ENCODE measurements at places on chromosomes 2 and 18.

DNA sequence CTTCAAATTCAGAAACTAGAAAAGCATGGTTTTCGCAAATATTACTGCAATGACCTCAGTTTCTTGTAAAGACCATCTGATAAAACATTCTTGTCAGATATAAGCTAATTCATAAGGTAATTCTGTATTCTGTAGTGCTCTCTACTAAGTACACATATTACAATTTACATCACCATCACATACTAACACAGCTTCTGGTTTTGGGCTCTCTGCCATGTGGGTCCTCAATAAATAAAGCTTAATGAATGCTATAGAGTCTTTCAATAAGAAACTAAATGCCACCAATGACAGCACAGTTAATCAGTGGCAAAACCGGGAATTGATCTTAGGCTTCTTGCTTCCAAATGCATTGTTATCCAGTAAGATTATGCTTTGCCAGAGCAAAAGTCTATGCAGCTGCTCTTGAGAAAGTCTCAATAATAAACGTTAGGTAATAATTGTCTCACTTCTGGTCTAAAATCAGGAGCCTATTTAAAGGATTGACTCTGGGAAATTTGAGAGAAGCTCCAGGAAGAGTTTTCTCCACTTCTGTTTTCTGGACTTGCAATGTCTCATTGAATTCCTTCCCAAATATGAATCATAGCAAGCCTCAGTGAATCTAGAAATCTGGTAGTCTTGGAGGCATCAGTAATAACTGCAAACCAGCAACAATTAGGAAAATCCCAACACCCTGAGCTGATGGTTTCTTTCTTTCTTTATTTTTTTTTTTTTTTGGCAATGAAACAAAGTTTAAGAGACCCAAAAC, 67.9 kb upstream of the RAPGEF4 start:
- DNase-seq = no peak

DNA sequence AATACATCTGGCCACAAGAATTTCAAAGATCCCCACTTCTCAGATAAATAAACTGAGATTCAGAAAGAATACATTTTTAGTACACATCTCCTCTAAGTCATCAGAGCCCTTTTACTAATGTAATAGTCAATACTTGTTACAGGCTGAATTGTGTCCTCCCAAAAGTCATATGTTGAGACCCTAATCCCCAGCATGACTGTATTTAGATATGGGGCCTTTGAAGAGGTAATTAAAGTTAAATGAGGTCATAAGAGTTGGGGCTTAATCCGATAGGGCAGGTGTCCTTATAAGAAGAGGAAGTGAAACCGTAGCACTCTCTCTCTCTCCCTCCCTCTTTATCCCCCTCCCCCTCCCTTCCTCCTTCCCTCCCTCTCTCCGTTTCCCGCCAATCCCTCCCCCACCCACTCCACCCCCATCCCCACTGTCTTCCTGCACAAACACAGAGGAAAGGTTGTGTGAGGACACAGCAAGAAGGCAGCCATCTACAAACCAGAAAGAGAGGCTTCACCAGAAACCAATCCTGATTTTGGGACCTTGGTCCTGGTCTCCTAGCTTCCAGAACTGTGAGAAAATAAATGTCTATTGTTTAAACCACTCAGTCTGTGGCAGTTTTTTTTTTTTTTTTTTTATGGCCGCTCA, 66.6 kb upstream of the ZNF397 start:
- no peak for DNase-seq

GRCh38 chr2:231167745-231168459, 30.5 kb upstream of the ARMC9 start:
- DNase-seq = no peak

DNA sequence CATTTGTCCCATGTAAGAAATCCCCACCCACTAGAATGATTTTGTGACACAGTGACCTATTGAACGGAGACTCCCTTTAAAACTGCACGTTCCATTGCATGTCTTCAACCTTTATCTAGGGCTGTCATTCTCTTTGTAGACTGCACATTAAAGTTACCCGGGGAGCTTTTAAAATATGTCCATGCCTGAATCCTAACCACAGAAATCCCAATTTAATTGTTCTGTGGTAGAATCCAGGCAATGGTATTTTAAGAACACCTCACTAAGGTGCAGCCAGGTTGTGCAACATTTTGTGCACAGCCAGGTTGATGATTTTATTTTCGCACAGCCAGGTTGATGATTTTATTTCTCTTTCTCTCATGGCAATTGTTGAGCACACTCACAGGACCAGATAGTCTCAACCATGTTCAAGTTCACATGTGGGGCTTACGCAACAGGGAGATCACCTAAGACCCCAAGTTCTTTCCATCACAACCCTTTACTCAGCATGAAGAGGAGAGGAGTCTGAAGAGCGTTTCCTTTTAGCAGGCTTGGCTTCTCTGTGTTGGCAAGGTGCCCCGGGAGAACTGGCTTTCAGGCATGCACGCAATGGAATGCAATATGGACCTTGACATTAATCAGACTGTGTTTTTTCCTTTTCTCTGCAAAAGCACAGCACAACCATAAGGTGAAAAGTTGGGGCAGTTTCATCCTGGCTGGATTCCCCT, 467.3 kb upstream of the ETAA1 start:
- peak; percentile 87 for DNase-seq

GRCh38 chr18:45761512-45762114, 37.6 kb downstream of the SLC14A1 start:
- no peak for DNase-seq

GRCh38 chr2:218040883-218041282, 28.2 kb upstream of the RUFY4 start:
- DNase-seq = no peak

DNA sequence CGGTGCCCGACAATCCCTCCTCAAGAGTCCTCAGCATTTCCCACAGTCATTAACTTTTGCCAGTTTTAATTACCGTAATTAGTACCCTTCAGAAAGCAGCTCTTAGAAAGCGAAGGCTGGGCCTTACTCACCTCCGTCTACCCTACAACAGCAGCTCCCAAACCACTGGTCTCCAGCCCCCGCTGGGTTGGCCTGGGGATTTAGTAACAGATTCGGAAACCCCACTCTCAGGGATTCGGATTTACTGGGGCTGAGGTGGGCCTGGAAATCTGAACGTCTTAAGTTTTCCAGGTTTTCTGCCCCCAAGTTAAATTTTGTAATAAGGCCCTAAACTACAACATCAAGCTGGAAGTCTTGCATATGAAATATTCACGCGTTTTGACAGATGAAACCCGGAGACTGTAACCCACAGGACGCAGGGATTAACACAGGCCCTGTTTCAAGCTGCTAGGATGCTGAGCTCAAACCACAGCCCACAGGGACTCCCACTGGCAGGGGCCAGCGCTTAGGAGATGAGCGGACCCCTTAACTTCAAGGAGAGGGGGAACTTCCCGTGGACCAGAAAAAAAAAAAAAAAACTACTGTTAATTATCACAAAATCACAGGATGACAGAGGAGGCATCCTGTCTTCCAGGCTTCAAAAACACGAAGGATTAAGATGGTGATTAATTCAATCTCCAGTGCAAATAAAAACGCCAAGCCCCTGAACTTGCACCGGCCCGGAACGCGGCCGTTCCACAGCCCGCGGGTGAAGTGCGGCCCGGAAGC, 985 bp downstream of the ILKAP start:
- DNase-seq = no peak

GRCh38 chr2:223723954-223724411, 113.4 kb downstream of the AP1S3 start:
- no peak for DNase-seq

DNA sequence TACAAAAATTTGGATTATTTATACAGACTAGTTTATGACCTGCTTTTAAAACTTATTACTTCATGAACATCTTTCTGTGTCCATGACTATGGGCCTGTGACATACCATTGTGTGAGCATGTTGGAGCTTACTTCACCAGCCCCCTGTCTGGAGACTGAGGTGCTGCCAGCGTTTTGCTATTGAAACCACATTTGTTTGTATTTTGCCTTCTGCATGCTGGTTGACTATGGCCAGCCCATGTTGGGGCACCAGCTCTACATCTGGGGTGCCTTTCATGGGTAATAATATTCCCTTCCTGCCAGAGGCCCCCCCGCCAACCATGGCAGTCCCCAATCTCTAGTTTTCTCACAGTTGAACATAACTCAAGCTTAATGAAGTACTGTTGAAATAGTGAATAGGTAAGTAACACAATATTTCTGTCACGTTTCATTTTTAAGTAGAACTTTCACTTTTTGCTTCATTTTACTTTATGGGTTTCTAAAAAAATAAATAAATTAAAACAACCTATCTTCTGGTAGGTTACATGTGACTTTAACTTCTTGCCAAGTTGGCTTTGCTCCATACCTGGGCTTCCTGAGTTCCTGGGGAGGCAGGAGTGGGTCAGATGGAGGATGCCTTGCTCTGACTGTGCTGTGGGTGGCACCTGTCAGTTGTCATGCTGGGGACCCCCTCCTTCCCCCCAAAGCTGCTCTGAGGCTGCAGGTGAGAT, 63.9 kb downstream of the DGKD start:
- no peak for DNase-seq

DNA sequence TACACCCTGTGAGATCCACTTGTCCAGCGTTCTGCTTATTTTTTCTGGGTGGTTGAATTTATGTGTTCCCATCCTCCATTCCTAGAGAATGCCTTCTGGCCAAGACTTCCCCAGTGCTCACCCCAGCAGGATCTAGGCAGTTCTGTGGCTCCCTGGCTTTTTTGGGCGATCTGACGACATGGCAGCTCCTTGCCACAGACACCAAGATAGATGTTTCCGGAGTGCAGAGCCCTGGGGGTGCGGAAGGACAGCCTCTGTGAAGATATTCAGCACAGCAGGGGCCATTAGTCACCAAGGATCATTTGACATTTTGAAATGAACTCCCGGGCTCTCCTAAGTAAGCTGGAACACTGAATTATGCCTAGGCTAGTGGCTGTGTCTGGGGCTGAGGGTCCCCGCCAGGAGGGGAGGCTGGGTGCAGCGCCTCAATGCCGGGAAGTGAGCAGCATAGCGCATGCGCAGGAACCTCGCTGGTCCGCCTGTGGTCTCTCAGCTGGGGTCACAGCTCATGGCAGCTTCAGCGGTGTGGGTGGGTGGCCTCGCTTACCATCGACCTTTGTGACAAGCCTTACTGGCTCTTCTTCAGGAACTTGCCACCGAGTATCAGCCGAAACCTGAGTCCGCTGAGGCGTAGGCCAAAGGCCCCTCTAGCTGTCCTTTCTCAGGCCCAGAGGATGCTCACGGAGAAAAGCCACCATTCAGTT, 60.3 kb downstream of the MEX3C start:
- DNase-seq = no peak

GRCh38 chr18:76376668-76377358, 118.2 kb downstream of the ZNF516 start:
- peak; percentile 76 for DNase-seq

DNA sequence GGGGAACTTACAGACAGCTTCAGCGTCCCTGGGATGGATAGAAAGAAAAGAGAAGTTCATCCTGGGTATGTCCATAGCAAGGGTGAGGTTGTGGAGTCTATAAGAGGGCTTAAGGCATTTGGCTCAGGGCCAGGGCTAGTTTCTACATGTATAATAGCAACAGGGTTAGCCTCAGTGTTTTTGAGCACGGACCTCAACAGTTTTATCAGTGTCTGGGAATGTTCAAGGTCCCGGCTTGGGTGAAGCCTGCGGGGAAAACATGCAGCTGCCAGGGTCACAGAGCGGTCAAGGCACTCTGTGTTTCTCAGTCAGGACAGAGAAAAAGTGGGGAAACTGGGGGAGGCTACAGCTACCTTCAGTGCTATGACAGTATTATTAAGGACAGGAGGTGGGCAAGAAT, 427.7 kb upstream of the HS6ST1 start:
- DNase-seq = no peak

DNA sequence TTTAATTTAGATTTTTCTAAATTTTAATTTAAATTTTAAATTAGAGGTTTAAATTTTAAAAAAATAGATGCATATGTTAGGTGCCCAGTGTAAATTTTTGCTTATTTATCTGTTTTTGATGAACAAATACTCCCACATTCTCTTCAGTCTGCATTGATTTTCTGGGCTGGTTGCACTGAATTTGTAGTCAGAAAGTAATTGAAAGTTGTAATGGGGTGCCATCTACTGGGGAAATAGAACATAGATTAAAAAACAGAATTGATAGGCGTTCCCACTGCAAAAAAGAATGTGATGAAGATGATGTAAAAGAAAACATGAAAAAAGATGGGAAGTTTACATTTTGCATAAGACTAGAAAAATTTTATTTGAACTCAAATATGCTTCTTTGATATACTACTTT, 51.7 kb upstream of the CCDC85A start:
- DNase-seq = no peak

- no peak for DNase-seq
Observed at GRCh38 chr18:70058916-70059315, 111.2 kb upstream of the CD226 start.

DNA sequence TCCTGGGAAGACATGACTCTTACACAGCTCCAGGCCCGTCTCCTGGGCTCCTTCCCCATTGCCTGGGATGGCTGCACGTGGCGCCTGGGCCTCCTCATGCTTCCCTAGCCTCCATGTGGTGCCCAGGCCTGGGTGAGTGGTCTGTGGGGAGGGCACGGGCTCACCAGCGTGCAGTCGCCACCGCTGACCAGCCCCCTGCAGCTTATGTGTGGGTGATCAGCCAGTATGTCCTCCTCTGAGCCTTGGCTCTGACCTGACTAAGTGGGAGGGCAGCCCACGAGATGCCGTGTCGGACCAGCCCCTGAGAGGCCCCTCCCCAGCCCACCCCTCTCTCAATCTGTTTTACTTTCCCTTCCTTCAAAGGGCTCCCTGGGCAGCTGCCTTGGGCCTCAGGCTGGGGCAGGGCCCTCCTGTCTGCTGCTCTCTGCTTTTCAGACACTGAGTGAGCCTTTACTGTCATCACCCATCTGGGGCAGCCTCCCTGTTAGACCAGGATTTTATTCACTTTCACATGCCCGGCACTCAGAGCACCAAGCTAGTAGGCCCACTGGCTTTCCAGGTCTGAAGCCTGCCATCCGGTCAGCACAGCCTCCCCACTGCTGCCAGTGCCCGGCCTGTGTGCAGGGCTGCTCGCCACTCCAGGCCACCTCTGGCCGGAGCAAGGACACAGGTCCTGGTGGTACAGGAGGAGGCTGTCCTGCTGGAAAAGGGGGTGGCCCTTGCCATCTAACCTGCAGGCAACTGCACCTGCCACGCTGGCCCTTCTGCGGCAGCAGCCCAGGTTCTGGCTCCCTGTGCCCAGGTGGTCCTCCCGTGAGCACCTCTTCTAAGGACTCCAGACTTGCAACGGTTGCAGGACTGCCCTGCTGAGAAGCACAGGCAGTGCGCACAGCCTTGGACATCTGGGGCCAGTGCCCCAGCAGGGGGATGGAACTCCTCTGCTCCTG, 84.9 kb upstream of the HPCAL1 start:
- no peak for DNase-seq

GRCh38 chr2:118774458-118775133, 72.9 kb downstream of the EN1 start:
- peak; percentile 93 for DNase-seq

GRCh38 chr2:45145073-45145899, 136.0 kb upstream of the SIX2 start:
- no peak for DNase-seq

GRCh38 chr2:238868616-238869292, 20.9 kb downstream of the TWIST2 start:
- peak; percentile 95 for DNase-seq

DNA sequence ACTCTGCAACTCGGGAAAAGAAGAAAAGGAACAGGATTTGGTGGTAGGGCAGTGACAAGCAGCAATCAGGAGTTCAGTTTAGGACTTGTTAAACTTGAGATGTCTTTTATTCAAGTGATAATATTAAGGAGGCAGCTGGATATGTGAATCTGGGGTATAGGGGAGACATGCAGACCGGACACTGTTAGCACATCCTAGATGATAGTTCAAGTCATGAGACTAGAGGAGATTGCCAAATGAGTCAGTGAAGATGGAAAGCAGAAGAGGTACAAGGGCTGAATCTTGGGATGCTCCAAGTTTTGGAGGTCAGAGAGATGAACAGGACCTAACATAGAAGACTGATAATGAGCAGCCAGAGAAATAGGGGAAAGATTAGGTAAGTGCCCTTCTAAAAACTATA, 69.5 kb upstream of the PSME4 start:
- DNase-seq = no peak
